Activated gamma-delta T cell (primary cell): ENCODE measurements at places on chromosomes 1 and 21.

DNA sequence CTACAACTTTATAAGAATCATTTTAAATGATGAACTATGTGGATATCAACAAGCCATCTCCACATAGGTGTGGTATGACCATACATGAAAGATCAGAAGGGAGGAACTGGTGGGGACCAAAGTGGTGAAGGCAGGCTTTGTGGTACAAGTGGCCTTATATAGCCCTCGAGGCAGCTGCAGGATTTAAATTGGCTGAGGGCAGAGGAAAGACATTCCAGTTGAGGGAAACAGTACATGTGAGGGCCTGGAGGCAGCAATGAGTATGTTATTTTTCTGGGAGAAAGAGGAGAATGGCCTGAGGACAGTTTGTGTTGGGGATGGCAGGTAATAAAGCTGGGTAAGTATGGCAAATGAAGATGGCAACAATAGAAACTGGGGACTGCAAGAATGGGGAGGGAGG lies 17.1 kb downstream of the OSCP1 start:
- no peak for DNase-seq

- no peak for DNase-seq
Observed at GRCh38 chr1:5995871-5996630, 3.8 kb upstream of the NPHP4 start.

DNA sequence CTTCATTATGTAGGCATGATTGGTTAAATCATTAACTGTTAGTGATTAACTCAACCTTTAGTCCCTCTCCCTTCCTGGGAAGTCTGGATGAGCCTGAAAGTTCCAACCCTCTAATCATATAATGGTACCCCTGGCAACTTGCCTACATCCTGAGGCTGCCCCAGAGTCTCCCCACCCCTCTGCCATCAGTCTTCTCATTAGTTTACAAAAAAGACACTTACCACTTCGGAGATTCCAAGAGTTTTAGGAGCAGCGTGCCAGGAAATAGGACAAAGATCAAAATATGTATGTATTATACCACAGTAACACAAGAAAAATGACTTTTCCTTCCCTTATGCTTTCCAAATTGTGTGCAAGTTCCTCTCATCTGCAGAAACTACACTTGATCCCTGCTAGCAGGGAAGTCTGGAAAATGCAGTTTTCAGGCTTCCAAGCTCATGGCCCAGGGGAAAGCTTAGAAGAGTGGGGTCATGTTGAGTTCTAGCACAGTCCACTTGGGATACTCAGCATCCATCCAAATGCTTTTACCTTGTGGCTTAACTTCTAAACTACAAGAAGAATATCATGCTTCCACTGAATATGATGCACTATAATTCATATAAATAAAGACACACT lies 64.6 kb upstream of the PPIH start:
- no peak for DNase-seq

DNA sequence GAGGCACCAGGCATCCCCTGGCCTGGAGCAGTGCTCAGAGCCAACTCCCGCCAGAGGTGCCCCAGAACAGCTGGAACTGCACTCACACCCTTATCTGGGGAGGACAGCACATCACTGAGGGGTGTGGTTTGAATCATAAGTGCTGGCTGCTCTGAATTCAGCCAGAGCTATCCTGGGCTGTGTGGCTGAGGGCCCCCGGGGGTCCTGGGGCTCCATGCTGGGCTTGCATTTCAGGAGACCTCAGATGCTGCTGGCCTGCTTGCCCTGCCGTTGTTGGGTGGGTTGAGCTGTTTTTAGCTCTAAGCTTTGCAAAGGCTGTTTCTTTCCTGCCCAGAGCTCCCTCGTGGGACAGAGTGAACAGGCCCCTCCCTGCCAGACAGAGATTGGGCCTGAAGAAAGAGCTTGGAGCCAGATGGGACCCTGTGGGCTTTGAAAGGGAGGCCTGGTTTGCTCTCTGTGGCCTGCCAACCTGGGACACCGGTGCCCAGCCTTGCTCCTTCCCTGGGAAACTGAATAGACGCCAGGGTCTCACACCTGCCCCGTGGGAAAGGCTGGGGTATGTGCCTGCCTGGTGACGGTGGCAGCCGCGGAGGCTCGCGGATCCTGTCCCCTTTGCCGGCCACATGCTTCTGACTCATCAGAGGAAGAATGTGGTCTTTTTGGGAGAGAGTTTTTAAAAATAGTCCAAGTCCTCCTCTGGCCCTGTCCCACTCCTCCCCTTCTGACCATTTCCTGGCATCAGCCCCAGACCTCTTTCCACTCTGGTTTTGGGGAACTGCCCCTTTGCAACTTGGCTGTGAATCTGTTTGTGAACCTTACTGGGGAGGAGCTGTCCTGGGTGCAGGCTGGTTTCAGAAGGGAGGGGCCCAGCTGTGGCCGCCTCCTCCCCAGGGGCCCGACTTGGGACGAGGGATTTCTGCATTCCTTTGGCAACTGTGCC lies 30.0 kb downstream of the ARHGEF10L start:
- no peak for DNase-seq

- DNase-seq, result no peak
Observed at GRCh38 chr1:59268406-59268805, 28.5 kb upstream of the FGGY start.

DNA sequence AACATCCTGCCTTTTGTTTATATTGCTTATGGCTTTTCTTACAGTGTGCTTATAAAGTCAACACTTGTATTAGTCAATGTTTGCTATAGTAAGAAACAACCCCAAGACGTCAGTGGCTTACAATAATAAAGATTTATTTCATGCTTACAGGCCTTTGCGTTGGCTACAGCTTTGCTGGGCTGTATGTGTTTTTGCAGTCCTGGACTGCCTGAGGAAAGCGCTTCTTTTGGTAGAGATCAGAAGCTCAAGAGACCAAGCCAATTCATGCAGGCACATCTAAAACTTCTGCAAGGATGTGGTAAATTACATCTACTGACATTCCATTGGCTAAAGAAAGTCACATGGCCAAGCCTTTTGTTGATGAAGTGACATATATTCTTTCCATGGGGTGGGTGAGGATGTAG lies 17.5 kb upstream of the PRKAA2 start:
- no peak for DNase-seq

GRCh38 chr1:230713915-230714764 lies at the start of gene AGT:
Gene AGT (minus strand): TSS chr1:230714122. CDS start chr1:230710823, 3,299 bp downstream.
- no peak for DNase-seq

DNA sequence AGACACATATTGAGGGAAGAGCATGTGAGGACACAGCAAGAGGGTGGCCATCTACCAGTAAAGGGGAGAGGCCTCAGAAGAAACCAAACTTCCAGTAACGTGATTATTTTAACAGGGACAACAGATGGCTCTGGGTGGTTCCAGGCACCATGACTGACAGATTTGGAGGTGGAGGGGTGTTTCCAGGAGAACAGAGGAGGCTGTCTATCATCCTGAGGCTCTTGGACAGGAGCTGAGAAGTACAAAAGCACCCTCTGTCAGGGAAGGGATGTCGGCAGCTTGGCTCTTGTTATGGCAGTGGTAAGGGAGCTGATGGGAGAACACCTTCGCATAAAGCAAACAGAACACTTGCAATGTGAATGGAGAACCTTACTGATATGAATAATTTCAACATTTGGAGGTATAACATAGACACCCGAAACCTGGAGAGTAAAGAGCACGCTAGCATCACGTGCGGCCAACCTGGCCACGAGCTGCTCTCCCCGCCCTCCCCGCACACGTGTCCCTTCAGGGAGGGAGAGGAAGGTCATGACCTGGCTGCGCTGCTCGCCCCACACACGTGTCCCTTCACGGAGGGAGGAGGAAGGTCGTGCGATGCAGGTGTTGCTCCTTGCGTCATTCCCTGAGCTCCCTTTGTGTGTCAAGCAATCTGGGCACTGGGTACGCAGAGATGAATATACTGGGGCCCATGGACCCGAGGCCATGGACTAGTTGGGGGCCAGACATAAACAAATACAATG lies 37.5 kb upstream of the NLRP3 start:
- DNase-seq, result no peak

- DNase-seq, result no peak
Observed at GRCh38 chr21:42048870-42049577, 22.1 kb upstream of the UMODL1 start.

GRCh38 chr1:114549137-114549536 lies 32.3 kb downstream of the BCAS2 start:
- DNase-seq, result no peak

- no peak for DNase-seq
Observed at GRCh38 chr1:225937048-225937968, 3.7 kb downstream of the LEFTY2 start.

- no peak for DNase-seq
Observed at GRCh38 chr1:172517081-172517480, 15.9 kb upstream of the SUCO start.

GRCh38 chr1:158283965-158284364 lies 5.8 kb upstream of the CD1C start:
- DNase-seq, result no peak
